ENCODE measurements at places on chromosomes 5 and 9.

GRCh38 chr5:93717162-93717561 is 24.2 kb downstream of the POU5F2 start:
- peak; percentile 46 for DNase-seq

- peak; percentile 46 for DNase-seq
Measured at GRCh38 chr5:134577022-134577795, 51.7 kb downstream of the JADE2 start.

- peak; percentile 61 for DNase-seq
Measured at GRCh38 chr5:17436761-17437221, 61.2 kb upstream of the TAF11L2 start.

- DNase-seq = no peak
Measured at GRCh38 chr9:128249558-128249907, 26.3 kb downstream of the GOLGA2 start.

DNA sequence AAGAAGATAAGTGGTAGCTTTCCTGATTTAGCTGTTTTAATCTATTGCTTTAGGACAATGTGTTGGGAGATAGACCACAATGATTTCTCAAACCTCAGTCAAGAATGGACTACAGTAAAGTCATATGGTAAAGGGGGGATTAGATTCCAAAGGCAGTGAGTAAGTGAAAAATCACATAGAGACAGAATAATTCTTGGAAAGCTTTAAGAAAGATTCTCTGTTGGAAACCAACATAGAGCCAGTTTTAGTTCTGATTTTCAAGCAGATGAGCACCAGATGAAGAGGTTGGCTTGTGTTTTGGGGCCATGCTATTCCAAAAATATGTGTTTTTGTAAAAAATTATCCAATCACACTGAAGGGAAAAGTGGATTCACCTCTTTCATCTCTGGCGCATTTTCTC is 256.8 kb upstream of the RPS23 start:
- no peak for DNase-seq

DNA sequence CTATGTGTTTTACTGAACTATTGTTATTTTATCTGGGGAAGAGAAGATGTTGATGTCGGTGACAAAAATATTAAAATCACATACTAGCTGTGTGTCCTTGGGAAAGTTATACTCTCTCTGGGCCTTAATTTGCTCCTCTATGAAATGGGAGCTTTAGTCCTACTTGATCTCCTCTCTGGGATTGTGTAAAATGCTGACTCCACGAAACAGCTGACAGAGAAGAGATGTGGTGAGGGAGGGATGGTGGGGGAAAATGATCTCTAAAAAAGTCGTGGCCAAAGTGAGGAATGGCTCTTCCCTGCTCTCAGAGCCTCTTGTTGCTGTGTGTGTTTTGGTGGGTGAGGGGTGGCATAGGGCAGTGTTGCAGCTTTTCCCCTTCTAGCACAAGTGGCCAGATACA is 173.7 kb downstream of the MELK start:
- no peak for DNase-seq

DNA sequence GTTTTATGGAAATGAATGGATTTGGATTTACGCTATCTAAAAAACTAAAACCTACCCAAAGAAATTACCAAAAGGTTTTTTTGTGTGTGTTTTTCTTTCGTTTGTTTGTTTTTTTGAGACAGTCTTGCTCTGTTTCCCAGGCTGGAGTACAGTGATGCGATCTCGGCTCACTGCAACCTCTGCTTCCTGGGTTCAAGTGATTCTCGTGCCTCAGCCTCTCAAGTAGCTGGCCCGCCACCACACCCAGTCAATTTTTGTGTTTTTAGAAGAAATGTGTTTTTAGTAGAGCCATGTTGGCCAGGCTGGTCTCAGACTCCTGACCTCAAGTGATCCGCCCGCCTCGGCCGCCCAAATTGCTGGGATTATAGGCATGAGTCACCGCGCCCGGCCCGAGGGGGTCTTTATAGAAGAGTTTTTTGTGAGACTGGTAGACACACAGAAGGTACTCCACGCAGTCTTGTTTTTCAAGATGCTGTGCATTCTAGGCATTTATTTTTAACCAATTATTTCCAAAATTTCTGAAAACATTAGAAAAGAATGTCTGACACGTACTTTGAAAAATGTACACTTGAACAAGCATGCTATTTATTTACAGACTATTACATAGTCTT is 75.7 kb downstream of the NR6A1 start:
- no peak for DNase-seq

DNA sequence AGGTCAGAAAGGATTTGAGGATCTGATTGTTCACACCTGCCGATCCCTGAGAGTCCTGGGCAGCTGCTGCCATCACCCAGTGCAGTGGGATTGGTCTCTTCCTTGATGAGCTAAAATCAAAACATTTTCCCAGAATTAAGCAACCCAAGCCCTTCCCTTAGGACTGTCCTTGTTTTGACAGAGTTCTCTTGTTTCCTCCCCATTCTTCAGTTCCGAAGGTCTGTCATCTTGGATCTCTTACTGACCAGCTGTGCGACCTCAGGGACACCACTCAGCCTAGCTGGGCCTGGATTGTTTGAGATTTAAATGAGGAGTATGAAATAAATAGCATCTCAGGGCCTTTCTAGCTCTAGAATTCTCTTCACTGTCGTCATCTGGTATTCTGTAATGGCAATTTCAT is 90.3 kb upstream of the IQGAP2 start:
- DNase-seq = no peak

DNA sequence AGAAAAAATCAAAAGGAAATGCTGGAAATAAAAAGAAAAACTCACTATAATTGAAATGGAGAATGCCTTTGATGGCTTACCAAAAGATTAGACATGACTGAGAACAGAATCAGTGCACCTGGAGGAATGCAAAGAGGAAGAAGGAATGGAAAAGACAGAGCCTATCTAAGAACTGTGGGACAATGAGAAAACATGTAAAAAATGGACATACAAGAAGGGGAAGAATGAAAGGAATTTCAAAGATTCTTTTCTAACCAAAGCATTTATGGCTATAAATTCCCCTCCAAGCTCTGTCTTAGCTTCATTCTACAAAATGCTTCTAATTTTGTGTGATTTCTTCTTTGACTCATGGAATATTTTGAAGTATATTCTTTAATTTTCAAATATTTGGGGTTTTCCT is 47.5 kb upstream of the CLK4 start:
- DNase-seq = no peak

GRCh38 chr5:122392824-122393223 is 80.8 kb downstream of the SNCAIP start:
- no peak for DNase-seq

DNA sequence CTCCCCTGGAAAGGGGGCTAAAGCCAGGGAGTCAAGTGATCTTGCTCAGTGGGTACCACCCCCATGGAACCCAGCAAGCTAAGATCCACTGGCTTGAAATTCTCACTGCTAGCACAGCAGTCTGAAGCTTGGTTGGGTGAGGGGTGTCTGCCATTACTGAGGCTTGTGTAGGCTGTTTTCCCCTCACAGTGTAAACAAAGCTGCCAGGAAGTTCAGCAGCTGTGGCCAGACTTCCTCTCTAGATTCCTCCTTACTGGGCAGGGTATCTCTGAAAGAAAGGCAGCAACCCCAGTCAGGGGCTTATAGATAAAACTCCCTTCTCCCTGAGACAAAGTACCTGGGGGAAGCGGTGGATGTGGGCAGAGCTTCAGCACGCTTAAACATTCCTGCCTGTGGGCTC is 17.1 kb upstream of the EPB41L4A start:
- DNase-seq = no peak

DNA sequence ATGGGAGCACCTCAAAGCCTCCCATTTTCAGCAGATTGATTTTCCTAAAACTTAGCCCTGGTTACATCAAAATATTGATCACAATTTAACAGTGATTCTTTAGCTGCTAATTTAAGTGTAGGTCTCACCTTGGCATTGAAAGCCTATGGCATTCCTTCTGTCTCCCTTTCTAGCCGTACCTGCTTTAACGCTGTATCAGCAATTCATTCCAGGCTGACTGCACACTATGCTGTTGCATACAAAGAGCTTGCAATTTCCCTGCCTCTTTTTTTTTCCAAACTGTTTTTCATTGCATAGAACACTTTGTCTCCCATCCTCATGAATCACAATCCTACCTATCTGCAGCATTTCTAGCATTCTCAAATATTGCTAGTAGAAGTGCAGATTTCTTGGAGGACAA is 8.9 kb upstream of the AMACR start:
- DNase-seq = no peak

GRCh38 chr5:170681013-170681433 is 102.5 kb upstream of the GABRP start:
- peak; percentile 48 for DNase-seq

DNA sequence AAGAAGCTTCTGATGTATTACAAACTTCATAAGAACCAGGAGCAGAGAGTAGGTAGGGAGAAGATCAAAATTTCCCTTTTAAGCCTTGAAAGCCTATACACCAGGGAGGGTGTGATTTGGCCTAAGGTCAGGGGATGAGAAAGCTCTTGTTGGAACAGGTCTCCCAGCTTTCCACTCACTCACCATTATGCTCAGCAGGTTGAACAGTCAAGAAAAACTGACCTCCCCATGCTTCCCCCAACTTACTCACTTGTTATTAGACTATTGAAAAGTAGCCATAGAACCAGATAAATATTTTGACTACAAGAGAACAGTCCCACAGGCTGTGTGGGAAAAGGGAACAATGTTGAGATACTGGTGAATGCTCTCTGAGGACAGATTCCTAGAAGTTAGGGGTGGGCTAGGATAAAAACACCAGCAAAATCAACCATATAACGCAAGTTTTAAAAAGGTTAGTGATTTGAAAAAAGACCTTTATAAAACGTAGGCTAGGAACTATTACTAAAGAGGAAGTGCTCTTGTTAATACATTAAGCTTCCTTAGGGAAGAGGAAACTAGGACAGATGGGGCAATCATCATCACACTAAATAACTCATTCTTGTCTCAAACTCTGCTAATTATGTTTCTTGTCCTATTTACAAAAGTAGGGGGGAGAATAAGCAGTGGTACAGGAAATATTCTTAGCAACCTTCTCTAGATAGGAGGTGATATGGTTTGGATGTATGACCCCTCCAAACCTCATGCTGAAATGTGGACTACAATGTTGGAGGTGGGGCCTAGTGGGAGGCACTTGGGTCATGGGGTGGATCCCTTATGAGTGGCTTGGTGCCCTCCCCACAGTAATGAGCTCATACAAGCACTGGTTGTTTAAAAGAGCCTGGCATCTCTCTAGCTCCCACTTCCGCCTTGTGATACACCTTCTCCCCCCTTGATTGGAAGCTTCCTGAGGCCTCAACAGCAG is 31.0 kb downstream of the PCDHGC5 start:
- peak; percentile 68 for DNase-seq

DNA sequence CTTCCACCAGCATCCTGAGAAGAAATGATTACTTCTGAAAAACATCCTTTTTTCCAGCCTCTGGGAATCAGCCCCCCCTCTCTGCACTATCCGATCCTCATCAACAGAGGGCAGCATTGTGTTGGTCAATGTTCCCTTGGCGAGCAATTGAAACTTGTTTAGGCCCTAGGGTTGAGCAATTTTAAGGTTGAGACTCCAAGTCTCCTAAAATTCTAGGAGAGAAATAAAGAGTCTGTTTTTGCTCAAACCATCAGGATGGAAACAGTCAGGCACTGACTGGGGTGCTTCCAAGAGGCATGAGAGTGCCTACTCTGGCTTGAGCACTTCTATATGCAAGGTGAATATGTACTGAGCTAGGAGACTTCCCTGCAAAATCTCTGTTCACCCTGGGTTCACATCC is 12.4 kb upstream of the CYFIP2 start:
- peak; percentile 75 for DNase-seq

DNA sequence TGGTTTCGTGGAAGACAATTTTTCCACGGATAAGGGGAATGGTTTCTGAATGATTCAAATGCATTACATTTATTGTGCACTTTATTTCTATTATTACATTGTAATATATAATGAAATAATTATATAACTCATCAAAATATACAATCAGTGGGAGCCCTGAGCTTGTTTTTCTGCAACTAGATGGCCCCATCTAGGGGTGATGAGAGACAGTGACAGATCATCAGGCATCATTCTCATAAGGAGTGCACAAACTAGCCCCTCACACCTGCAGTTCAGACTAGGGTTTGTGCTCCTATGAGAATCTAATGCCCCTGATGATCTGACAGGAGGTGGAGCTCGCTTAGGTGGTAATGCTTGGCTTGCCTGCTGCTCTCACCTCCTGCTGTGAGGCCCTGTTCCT is 6.4 kb downstream of the ISCA1 start:
- DNase-seq = no peak

DNA sequence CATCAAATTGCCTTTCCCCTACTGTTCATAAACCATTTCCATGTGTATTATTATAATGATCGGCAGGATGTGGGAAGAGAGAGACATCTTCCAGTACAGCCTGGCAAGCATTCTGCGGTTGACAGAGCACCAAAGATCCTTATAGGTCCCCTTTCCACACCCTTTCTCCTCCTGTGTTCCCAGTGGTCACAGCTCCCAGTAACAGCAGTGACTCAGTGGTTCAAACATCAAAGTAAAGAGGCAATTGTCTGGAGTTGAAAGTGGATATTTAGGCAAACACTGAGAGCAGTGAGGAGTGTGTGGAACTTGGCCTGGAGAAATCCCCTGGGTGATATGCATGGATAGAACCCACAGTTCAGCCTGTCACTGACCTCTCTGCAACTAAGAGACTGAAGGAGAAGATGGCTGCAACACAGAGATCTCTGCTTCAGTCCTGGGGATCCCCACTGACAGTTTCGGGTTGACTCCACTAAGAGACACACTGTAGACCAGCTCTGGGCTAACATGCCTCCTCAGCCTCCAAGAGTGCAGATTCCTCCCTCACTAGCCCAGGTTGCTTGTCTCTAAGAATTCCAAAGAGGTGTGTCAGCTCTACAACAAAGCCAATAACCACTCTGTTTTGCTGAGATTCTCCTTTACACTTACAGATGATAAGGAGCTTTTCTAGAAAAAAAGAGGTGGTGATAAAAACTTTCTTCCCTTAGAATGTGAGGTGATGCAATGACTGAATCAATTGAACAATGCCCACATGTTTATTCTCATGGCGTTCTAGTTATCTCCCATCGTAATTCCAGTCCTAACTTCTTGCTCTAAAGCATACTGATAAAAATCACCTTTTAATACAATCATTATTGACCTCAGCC is 94.4 kb upstream of the IL6ST start:
- DNase-seq = no peak

- DNase-seq = no peak
Measured at GRCh38 chr5:17785774-17786173, 151.5 kb downstream of the TAF11L14 start.

DNA sequence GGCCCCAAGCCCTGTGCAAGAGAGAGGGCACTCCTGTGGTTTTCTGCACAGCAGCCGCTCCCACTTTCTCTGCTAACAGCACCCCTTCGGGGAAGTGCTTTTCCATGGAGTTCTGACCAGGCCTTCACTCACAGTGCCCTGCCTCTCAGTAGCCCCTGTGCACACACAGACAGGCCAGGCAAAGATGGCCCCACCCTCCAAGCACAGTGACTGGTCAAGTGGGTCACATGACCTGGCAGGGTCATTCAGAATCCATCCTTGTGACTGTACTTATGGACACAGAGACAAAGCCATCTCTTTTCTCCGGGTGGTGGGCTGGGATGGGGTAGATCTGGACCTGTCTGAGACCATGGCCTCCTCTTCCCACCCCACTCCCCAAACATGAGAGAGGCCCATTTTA is 82.5 kb downstream of the PSD2 start:
- DNase-seq = no peak
